ENCODE measurements at places on chromosomes 4 and X. TPM values are rescaled to one million over a fixed set of nuclear protein-coding genes. Genes with fewer than 3 reads are reported as not detected.

- DNase-seq: peak; percentile 39
Measured at GRCh38 chrX:24298191-24298590, 15.7 kb downstream of the SUPT20HL2 start.

GRCh38 chr4:17930256-17930655, 91.3 kb downstream of the LCORL start:
- no peak for DNase-seq

- DNase-seq: peak; percentile 59
Measured at GRCh38 chrX:13747836-13748235, 13.3 kb downstream of the OFD1 start.

DNA sequence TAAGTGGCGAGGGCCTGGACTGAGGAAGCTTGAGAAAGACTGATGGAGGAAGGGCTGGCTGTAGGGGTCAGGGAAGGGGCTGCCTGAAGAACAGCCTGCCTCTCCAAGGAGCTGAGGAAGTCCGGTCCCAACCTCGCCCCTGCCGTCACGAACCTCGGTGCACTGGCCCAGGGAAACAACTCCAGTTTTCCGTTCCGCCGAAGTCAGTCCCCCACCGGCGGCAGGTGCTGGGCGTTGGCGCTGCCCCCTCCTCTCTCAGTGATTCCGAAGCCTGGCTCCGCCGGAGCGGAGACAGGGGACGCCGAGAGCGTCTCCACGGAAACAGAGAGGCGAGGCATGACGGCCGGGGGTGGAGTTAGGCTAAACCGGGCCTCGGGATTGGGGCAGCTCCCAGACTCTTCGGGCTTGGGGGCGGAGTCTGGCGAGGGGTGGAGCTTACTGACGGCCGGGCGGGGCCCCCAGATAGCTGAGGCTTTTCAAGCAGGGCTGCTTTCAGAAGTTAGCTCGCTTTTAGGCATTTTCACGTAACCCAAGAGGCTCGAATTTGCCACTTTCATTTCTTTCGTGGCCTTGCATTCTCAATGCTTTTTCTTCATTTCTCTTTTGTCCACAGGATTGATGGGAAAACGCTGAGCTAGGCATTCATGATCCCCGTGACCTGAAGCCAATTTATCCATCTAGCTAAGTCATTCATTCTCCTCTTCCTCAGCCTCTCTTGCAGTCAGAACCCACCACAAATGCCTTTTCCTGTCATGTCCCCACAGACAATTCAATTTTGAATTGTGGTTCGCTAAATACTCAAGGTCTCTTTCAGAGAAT, at the start of gene TTC29:
TTC29 (minus strand) TSS at position 309 of the 819 bp plus-strand sequence. CDS start 5,969 bp downstream, outside the sequence.
- peak; percentile 79 for DNase-seq

DNA sequence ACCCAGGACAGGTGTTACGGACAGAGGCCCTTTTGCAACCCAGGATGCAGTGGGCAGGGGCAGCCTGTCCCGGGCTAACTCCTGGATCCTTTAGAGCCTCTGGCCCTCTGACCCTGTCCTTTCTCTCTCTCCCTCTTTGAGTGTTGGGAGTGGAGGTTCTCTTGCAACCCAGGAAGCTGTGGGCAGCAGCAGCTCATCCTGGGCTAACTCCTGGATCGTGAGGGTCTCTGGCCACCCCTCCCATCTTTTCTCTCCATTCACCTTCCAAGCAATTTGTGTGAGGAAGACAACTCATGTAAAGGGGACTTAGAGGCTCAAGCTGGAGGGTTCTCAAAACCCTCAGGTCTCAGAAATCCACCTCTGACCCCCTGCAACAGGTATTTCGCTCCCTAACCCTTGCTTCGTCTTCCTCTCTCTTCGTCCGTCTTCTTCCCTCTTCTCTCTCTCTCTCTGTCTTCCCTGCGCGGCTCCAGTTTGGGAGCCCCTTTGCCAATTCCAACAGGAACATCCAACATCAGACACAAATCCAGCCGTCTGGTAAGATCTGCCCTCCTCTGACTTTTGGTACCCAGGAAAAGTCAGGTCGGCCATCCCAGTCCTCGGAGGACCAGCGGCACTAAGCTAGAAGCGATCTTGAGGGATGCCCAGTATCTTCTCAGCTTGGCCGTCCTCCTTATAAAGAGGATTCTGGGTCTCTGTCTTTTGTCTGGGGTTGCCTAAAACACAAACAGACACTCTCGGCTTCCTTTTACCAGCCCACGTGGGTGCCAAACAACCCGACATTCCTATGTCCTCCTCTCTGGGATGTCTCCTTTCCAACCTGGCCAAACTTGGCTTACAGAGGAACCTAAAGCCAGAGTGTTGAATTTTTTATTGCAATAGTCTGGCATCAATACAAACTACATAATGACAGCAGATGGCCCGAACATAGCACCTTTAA, 7.9 kb downstream of the ASMTL start:
- DNase-seq: no peak

GRCh38 chr4:42785817-42786216, 106.7 kb upstream of the GRXCR1 start:
- DNase-seq: no peak

The TMPRSS11D gene
- not detected for total RNA-seq

DNA sequence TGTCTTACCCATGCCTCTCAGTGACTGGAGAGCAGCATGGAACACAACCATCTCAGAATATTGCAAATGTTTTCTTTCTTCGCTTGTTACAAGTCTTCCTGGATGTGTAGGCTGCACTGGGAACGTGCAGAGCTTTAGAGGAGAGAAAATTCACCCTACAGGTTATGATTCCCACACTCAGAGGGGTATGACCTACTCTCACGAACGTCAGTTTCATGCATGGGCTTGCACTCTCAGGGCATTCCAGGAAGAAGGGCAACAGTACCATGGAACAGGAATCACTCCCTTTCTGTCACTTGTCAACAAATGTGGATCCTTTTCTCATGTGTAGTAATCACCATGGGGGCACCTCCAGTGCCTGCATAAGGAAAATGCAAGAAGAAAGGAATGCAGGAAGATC, 75.8 kb downstream of the NBDY start:
- no peak for DNase-seq

- peak; percentile 87 for DNase-seq
Measured at GRCh38 chr4:8336412-8337075, 67.0 kb downstream of the HTRA3 start.

DNA sequence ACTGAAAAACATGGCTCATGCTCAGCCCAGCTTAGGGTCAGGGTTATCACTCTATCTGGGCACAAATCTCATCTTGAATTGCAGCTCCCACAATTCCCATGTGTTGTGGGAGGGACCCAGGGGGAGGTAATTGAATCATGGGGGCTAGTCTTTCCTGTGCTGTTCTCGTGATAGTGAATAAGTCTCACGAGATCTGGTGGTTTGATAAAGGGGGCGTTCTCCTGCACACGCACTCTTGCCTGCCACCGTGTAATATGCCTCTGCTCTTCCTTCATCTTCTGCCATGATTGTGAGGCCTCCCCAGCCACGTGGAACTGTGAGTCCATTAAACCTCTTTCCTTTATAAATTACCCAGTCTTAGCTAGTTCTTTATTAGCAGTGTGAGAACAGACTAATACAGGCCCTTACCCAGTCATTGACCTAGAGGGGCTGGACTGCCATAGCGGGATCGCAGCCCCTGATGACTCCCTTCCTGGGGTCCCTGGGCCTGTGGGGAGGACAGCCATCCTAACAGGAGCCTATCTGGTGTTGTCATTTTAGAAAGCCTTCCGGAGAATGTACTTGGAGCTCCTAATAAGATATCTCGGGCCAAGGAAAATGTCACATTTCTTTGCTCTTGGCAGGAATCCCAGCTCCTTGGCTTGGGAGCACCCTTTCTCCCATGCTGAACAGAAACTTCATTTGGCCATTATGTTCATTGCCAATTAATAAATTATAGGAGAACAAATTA, 112.6 kb downstream of the PHKA2 start:
- DNase-seq: no peak

The PPP1R3F gene
- 2.3 TPM for total RNA-seq

The MTNR1A gene
- total RNA-seq: not detected

DNA sequence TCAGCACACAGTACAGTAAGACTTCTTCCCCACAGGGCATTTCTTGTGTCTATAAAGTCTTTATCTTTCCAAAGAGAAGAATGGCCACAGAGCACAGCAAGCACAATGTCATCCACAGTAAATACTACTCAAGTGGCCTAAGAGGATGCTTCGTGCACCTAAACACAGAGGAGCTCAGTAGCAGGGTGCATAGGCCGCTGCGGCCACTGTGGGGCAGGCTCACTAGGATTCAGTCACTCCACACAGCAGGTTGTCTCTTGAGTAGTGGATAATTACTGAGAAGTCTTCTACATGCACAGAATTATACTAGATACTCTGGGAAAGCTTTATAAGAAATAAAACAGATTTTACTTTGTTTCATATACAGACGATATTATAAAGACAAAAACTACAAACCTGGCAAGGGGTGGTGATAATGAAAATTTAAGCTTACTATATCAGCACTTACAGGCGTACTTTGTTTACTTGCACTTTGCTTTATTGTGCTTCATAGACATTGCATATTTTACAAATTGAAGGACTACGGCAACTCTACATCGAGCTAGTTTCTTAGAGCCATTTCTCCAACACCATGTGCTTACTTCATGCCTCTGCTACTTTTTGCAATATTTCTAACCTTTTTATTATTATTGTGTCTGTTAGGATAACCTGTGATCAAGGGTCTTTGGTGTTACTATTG, 78.5 kb downstream of the PRDM5 start:
- no peak for DNase-seq

The NKRF gene
- 3.9 TPM for total RNA-seq

DNA sequence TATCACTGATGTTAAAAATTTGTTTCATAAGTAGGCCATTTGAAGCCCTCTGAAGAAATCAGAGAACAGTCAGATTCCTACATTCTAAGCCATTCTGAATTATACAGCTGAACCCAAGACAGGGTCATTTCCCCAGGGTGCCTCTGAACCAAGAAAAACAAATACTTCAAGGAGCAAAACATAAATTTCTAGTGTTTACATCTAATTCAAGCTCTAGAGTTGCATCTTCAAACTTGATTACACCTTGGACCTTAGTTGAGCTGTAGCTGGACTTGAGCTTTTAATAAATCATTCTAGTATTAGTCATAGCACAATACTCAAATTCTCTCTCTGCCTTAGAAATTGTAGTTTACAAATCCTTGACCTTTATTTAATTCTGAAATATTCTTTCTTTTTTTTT, 87.6 kb upstream of the IL15 start:
- DNase-seq: no peak

- no peak for DNase-seq
Measured at GRCh38 chrX:148541584-148541940, 41.1 kb downstream of the AFF2 start.

The ALAS2 gene
- not detected for total RNA-seq

The CLTRN gene
- 0.20 TPM for total RNA-seq

DNA sequence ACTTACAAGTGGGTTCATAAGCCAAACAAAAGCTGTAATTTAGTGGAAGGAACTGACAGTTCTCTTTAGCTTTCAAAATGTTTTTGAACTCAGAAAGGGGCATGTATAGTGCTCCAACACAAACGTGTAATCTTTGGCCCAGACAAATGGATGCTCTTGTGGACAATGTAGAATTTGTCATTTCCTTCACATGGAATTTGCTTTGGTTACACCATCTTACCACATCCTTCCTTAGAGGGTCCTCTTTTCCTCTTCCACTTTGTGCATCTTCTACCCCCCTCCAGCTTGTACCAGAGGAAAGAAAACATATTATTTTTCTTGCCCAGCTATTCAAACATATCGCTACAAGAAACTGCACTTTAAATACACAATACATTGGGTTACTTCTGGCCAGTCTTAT, 42.4 kb downstream of the MEPE start:
- no peak for DNase-seq

DNA sequence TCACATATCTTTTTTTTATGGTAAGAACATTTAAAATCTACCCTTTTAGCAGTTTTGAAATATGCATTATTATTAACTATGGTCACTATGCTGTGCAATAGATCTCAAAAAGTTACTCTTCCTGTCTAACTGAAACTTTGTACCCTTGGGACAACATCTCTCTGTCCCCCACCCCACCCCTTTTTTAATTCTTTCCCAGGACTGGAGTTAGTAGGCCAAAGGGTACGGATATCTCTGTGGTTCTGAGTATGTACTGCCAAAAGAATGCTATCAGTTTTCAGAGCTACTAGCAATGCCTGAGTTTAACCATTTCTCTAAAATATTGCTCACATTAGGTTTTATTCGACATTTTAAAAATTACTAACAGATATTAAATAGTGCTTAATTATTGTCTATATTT, 4.7 kb upstream of the FAM241A start:
- DNase-seq: no peak

The SLC4A4 gene
- under 0.01 TPM for total RNA-seq

- DNase-seq: no peak
Measured at GRCh38 chrX:1440506-1440905, 12.2 kb downstream of the ASMTL start.

The MSMO1 gene
- 95.4 TPM for total RNA-seq

GRCh38 chrX:14896273-14896672, 23.1 kb downstream of the MOSPD2 start:
- DNase-seq: no peak

- peak; percentile 32 for DNase-seq
Measured at GRCh38 chrX:122188751-122189150, 995.3 kb upstream of the GRIA3 start.

- peak; percentile 43 for DNase-seq
Measured at GRCh38 chr4:43456383-43456782, 563.9 kb downstream of the GRXCR1 start.

The CT45A1 gene
- total RNA-seq: not detected

DNA sequence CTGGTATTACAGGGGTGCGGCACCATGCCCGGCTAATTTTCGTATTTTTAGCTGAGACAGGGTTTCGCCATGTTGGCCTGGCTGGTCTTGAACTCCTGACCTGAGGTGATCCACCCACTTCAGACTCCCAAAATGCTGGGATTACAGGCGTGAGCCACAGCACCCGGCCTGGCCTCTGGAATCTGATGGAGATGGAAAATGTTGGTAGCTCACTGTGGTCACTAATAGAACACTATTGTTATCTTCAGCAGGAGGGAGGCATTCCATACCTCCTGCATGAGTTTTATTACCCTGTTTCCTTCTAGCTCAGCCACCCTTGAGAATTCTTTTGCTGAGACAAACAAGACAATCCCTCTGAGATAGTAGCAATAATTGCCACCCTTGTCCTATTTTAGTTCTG, 105.0 kb downstream of the SHROOM3 start:
- DNase-seq: no peak

DNA sequence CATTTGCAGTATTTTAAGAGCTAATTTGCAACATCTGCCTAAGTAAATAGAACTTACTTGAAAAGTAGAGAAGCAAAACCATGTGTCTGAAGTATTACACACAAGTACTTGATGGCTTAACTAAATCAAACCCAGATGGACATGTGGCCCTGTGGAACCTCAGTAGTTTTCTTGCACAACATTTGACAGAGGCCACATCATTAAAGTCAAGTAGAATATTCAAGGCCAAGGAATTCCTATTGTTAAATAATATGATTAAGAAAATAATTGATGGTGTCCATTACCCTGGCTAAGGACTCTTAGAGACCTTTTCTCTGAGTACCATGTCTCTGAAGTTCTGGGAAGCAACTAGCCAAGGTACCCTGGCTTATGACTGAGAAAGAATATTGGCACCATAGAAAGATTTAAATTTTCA, 135.4 kb upstream of the OTUD4 start:
- DNase-seq: peak; percentile 57

DNA sequence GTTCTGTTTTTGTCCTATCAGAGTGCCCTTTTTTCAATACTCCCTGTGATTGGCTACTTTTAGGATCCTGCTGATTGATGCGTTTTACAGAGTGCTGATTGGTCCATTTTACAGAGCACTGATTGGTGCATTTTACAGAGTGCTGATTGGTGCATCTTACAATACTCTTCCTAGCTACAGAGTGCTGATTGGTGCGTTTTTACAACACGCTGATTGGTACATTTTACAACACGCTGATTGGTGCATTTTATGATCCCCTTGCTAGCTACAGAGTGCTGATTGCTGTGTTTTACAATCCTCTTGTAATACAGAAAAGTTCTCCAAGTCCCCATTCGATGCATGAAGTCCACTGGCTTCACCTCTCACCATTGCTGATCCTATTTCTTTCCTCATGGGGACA, 176.8 kb downstream of the GC start:
- DNase-seq: no peak

All from RPMI7951 (cell line).